Right atrium auricular region (tissue), 2 donors: ENCODE measurements at places on chromosomes 7 and 10. TPM values are rescaled to one million over a fixed set of nuclear protein-coding genes. Genes with fewer than 3 reads are reported as not detected.

Gene CCL24
- not detected for total RNA-seq

Gene CALHM1
- total RNA-seq, result not detected

Gene C10orf67
- total RNA-seq, result 0.44 TPM

Gene LIPN
- not detected for total RNA-seq

Gene GNGT1
- not detected for total RNA-seq

Gene PTPN12
- total RNA-seq, result 38.8 TPM

Gene TIAL1
- total RNA-seq, result 32.5 TPM

Gene EGFR
- total RNA-seq, result 22.5 TPM

Gene ITPRID1
- total RNA-seq, result not detected

Gene ACSL5
- total RNA-seq, result 12.0 TPM

Gene NODAL
- not detected for total RNA-seq

Gene WNT2
- total RNA-seq, result 0.19 TPM

Gene IFIT1B
- 0.24 TPM for total RNA-seq

- H3K4me3 ChIP-seq, result no peak overlapping the region
- no peaks in the 10 kb centered on the region for H3K36me3 ChIP-seq
- no peaks in the 10 kb centered on the region for H3K4me1 ChIP-seq
- no peak for DNase-seq
Observed at GRCh38 chr7:3009086-3009485, 34.6 kb downstream of the CARD11 start.

- no peak overlapping the region for H3K27ac ChIP-seq
- H3K27me3 ChIP-seq, result no peaks in the 10 kb centered on the region
- DNase-seq, result no peak
- H3K4me1 ChIP-seq, result no peaks in the 10 kb centered on the region
- no peak overlapping the region for H3K4me3 ChIP-seq
Observed at GRCh38 chr10:88424881-88425280, 158.2 kb downstream of the RNLS start.

DNA sequence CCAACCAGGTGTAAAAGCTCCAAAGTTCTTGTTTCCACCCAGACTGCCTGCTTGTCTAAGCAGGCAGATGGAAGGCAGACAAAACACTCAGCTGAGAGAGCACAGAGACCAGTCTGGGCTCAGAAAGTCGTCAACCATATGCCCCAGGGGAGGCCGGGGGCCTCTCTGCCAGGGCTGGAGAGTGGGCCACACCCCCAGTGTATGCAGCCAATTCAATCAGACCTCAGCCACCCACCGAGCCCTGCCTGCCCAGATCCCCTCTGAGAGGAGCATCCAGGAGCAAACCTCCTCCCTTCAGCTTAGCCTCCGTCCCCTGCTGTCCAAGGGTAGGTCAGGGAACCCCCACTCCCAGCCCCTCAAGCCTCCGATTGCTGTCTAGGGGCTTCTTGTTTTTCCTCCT, 196.3 kb downstream of the LSM5 start:
- no peaks in the 10 kb centered on the region for H3K27me3 ChIP-seq
- H3K27ac ChIP-seq, result no peak overlapping the region
- no peaks in the 10 kb centered on the region for H3K36me3 ChIP-seq

GRCh38 chr10:64690194-64690593, 1169.0 kb downstream of the REEP3 start:
- no peak for DNase-seq
- no peaks in the 10 kb centered on the region for H3K36me3 ChIP-seq
- H3K4me3 ChIP-seq, result no peak overlapping the region

DNA sequence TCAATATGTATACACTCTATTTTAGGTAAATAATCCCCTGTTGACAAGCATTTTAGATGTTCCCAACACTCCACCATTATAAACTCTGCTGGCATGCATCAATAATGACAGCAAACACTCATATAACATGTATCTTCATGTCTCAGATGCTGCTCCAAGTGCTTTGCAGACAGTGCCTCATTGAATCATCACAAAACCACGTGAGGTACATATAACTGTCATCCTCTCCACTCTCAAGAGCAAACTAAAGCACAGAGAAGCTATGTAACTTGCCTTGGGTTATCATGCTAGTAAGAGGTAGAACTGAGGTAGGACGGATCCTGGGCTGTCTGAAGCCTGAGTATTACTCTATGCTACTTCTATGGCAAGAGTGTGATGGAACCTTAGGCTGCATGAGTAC, 72.5 kb upstream of the GSDME start:
- H3K4me1 ChIP-seq, result no peaks in the 10 kb centered on the region
- no peaks in the 10 kb centered on the region for H3K36me3 ChIP-seq
- H3K27me3 ChIP-seq, result no peaks in the 10 kb centered on the region
- no peak overlapping the region for H3K4me3 ChIP-seq
- no peak overlapping the region for H3K27ac ChIP-seq
- no peak for DNase-seq

GRCh38 chr7:131186816-131187215, 140.9 kb upstream of the MKLN1 start:
- no peaks in the 10 kb centered on the region for H3K36me3 ChIP-seq
- no peaks in the 10 kb centered on the region for H3K4me1 ChIP-seq
- peak overlapping the region; percentile 79 for H3K27ac ChIP-seq
- DNase-seq, result no peak

- H3K4me1 ChIP-seq, result no peaks in the 10 kb centered on the region
- no peaks in the 10 kb centered on the region for H3K27me3 ChIP-seq
Observed at GRCh38 chr10:75335983-75336382, 65.6 kb downstream of the ZNF503 start.

DNA sequence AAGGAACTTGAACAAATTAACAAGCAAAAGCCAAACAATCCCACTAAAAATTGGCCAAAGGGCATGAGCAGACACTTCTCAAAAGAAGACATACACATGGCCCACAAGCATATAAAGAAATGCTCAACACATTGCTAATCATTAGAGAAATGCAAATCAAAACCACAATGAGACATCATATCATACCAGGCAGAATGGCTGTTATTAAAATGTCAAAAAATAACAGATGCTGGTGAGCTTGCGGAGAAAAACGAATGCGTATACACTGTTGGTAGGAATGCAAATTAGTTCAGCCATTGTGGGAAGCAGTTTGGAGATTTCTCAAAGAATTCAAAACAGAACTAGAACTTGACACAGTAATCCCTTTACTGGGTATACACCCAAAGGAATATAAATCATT, 311.7 kb upstream of the HPS1 start:
- no peaks in the 10 kb centered on the region for H3K4me1 ChIP-seq
- H3K36me3 ChIP-seq, result no peaks in the 10 kb centered on the region
- DNase-seq, result no peak
- no peak overlapping the region for H3K4me3 ChIP-seq

- DNase-seq, result no peak
- no peaks in the 10 kb centered on the region for H3K36me3 ChIP-seq
- peak overlapping the region; percentile 98 for H3K27ac ChIP-seq
- no peaks in the 10 kb centered on the region for H3K27me3 ChIP-seq
- H3K4me1 ChIP-seq, result no peaks in the 10 kb centered on the region
Observed at GRCh38 chr10:93464776-93465388, 17.3 kb downstream of the MYOF start.

DNA sequence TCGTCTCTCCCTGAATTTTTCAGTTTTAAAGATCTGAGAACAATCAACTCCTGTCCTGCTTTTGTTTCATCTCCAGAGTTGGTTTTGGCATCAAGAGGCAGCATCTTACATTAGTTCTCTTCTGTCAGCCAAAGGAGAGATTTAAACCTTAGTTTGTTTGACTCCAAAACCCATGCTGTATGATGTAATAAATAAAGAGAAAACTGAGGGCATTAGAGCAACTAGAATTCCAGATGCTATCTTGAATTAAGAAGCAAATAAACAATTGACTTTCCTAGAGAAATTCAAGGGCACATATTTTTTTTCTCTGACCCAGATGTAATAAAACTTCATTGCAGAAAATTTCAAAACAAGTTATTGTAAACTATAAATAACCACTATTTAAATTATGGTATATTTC, 54.4 kb downstream of the INHBA start:
- no peak for DNase-seq
- H3K27me3 ChIP-seq, result no peaks in the 10 kb centered on the region
- no peaks in the 10 kb centered on the region for H3K36me3 ChIP-seq
- no peak overlapping the region for H3K27ac ChIP-seq
- no peaks in the 10 kb centered on the region for H3K4me1 ChIP-seq

- H3K27ac ChIP-seq, result no peak overlapping the region
- peaks cover 70% of the 10 kb centered on the region for H3K36me3 ChIP-seq
- H3K4me3 ChIP-seq, result no peak overlapping the region
- H3K27me3 ChIP-seq, result no peaks in the 10 kb centered on the region
Observed at GRCh38 chr7:139403601-139404000, 43.9 kb downstream of the LUC7L2 start.

GRCh38 chr7:128019288-128019687, 11.9 kb downstream of the LRRC4 start:
- no peak for DNase-seq
- H3K27me3 ChIP-seq, result no peaks in the 10 kb centered on the region
- peaks cover 14% of the 10 kb centered on the region for H3K4me1 ChIP-seq
- H3K27ac ChIP-seq, result no peak overlapping the region
- H3K36me3 ChIP-seq, result no peaks in the 10 kb centered on the region
- H3K4me3 ChIP-seq, result no peak overlapping the region

DNA sequence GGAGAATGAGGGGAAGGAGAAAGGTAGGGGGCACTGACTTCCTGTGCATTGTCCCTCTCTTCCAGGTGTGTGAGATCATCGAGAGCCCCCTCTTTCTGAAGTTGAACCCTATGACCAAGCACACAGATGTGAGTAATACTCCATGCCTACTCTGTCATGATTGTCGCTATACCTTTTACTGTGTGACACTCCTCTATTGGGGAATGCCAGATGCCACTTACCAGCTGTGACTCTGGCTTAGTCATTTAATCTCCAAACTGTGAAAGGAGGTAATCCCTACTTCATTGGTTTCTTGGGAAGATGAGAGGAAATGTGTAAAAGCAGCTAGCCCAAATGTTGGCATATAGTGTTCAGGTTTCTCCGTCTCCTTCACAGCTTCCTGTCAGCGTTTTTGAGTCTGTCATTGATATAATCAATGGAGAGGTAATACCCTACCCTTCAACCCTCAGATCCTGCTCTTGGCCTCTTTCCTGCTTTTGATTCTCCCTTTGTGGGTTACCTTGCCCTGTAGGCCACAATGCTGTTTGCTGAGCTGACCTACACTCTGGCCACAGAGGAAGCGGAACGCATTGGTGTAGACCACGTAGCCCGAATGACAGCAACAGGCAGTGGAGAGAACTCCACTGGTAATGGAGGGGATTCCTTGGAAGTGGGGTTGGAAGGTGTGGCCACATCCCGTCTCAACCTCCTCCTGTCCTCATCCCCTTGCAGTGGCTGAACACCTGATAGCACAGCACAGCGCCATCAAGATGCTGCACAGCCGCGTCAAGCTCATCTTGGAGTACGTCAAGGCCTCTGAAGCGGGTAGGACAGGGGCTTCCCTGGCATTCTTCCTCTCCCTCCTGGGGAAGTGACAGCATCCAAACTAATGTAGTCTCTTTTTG, 2.0 kb downstream of the COPS6 start:
- H3K4me1 ChIP-seq, result peaks cover 17% of the 10 kb centered on the region
- peaks cover 56% of the 10 kb centered on the region for H3K36me3 ChIP-seq
- DNase-seq, result no peak
- H3K27ac ChIP-seq, result no peak overlapping the region
- H3K4me3 ChIP-seq, result no peak overlapping the region
- H3K27me3 ChIP-seq, result no peaks in the 10 kb centered on the region

GRCh38 chr10:76973091-76974016, 664.3 kb downstream of the KCNMA1 start:
- H3K36me3 ChIP-seq, result no peaks in the 10 kb centered on the region
- no peak for DNase-seq
- no peak overlapping the region for H3K27ac ChIP-seq
- H3K27me3 ChIP-seq, result no peaks in the 10 kb centered on the region
- H3K4me3 ChIP-seq, result no peak overlapping the region

DNA sequence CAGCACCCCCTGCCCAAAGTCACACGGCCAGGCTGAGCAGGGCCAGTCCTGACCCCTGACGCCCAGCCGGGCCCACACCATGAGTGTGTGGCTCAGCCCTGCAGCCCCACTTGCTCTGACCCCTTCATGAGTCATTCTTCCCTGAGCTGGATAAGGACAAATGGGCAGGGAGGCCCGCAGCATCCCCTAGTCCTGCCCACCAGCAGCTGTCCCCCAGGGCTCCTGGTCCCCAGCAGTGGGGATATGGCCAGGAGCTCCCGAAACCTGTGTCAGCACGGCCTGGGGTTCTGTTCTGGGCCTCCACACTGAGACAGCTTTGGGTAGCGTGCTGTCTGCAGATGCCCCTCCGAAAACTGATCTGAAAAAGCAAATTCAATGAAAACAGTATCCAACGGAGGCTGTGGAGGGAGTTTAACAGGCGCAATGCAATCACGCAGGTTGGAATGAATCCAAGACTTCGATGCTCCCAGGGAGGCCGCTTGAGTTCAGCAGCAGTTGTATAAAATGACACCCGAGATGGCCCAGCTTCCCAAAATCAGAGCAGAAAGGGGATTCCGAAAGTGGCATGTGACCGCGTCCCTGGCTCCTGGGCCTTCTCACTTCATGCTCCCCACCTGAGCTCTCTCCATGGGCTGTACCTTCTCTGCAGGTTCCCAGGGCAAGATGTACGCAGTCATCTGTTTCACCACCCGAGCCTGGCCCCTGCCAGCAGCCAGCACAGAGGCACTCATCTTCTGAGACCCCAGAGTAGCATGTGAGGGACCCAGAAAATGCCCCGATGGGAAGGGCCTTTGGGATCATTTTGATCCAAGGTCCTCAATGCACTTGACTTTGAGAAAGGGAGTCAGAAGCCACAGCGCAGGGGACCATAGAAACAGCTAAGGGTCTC, 214.1 kb downstream of the USP6NL start:
- H3K4me1 ChIP-seq, result no peaks in the 10 kb centered on the region
- no peak overlapping the region for H3K4me3 ChIP-seq
- no peak overlapping the region for H3K27ac ChIP-seq

- no peaks in the 10 kb centered on the region for H3K4me1 ChIP-seq
- H3K27me3 ChIP-seq, result no peaks in the 10 kb centered on the region
- no peaks in the 10 kb centered on the region for H3K36me3 ChIP-seq
Observed at GRCh38 chr7:22194658-22195273, 162.2 kb downstream of the RAPGEF5 start.

DNA sequence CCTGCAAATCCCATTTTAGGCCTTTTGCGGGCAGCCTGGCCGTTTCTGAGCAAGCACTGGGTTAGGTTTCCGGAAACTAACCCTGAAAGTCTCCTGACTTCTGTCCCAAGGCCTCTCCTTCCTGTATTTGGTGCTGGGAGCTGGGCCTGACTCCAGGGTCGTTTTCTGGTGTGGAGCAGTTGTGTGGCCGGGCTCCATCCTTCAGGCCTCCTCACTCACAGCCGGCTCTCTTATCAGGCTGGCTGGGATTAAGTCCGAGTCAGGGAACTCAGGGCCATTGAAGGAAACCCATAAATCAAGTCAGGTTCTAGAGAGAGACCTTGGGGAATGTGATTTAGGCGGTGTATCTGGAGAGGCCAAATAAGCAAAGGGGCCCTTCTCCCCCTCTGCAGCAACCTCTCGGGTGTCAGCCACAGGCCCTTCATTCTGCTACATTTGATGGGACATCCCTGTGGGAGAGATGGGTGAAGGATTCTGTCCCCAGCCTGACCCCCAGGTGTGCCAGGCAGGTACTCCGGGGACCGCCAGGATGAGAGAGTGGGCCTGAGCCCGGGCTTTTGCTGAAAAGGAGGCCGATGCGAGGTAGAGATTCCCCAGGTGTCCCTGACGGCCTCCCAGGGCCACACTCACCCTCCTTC, 3.3 kb downstream of the GATA3 start:
- DNase-seq, result no peak
- H3K27me3 ChIP-seq, result peaks cover 30% of the 10 kb centered on the region
- H3K27ac ChIP-seq, result peak overlapping the region; percentile 53
- H3K4me3 ChIP-seq, result no peak overlapping the region
- peaks cover 31% of the 10 kb centered on the region for H3K4me1 ChIP-seq
- no peaks in the 10 kb centered on the region for H3K36me3 ChIP-seq

- H3K4me3 ChIP-seq, result no peak overlapping the region
- peaks cover 4% of the 10 kb centered on the region for H3K4me1 ChIP-seq
- no peak for DNase-seq
- no peak overlapping the region for H3K27ac ChIP-seq
- H3K27me3 ChIP-seq, result no peaks in the 10 kb centered on the region
Observed at GRCh38 chr7:17944720-17945119, 4.4 kb upstream of the SNX13 start.
